ENCODE measurements at places on chromosomes 5 and 9.

- DNase-seq, result no peak
Observed at GRCh38 chr9:22100626-22101025, 91.5 kb upstream of the CDKN2B start.

GRCh38 chr5:1476967-1477310, 31.7 kb upstream of the SLC6A3 start:
- DNase-seq, result no peak

GRCh38 chr5:43638107-43638506, 35.1 kb downstream of the NNT start:
- DNase-seq, result no peak

GRCh38 chr5:106474066-106474465, 1196.7 kb downstream of the EFNA5 start:
- no peak for DNase-seq

- no peak for DNase-seq
Observed at GRCh38 chr9:116372786-116373185, 219.2 kb downstream of the PAPPA start.

GRCh38 chr9:84669288-84670137, at the start of gene NTRK2:
Gene NTRK2, plus strand, starts transcription at chr9:84669729. Its CDS starts 1,020 bp downstream, at chr9:84670749.
- no peak for DNase-seq

DNA sequence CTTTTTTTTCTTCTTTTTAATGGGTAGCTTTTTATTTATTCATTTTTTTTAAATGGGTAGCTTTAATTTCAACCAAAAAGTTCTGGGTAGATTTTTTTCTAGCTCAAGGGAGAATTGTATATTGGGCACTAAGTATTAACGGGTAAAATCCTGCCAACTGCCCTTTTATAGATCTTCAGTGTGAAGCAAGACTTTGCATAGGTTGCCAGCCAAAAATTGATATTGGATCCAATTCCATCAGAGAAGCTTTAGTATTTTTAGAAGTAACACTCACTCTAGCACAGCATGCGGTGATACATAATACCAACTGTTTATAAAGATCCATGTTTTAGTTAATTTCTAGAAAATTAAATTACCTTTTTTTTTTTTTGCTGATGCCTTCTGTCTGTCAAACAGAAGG, 49.8 kb downstream of the SH3GL2 start:
- DNase-seq, result no peak

- DNase-seq, result no peak
Observed at GRCh38 chr5:68395302-68395701, 179.7 kb downstream of the PIK3R1 start.

- DNase-seq, result no peak
Observed at GRCh38 chr5:163642904-163643303, 137.5 kb downstream of the MAT2B start.

- DNase-seq, result no peak
Observed at GRCh38 chr5:3601061-3601710, 5.6 kb downstream of the IRX1 start.

GRCh38 chr5:127705120-127705892, 2.1 kb downstream of the CCDC192 start:
- DNase-seq, result peak; percentile 41

DNA sequence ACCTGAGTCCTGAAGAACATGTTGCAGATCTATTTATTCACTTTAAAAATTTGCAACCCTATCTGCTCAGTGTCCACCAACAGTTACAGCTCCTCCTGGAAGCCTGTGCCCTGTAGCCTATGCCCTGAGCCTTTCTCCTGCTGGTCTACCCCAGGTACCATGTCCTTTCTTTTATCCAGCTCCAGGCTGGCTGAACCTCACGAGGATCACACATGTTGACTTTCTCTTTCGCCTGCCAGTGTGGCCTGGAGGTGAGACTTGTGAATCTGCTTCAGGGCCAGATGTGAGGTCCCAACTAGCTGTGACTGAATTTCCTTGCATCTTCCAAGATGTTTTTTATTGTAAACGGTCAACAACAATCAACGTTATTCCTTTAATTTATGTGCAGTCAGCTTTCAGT, 70.7 kb downstream of the GDNF start:
- DNase-seq, result no peak

- no peak for DNase-seq
Observed at GRCh38 chr5:144368556-144368955, 197.9 kb downstream of the KCTD16 start.

GRCh38 chr9:124774129-124774978, 2.6 kb upstream of the OLFML2A start:
- no peak for DNase-seq

DNA sequence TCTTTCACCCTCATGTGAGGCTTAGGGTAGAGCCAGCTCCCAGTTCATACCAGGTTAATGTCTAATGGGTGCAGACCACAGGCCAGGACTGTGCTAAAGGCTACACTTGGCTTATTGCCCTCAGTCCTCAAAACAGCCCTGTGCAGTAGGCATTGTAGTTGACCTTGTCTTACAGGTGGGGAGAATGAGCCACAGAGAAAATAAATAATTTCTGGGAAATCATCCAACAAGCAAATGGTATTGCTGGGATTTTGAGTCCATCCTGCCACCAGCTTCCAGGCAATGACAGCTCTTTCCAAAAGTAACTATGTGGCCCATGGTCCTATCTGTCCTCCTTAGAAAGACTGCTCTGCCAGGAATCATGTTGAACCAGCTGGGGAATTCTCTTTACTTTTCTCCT, 450.0 kb downstream of the GADD45G start:
- no peak for DNase-seq

DNA sequence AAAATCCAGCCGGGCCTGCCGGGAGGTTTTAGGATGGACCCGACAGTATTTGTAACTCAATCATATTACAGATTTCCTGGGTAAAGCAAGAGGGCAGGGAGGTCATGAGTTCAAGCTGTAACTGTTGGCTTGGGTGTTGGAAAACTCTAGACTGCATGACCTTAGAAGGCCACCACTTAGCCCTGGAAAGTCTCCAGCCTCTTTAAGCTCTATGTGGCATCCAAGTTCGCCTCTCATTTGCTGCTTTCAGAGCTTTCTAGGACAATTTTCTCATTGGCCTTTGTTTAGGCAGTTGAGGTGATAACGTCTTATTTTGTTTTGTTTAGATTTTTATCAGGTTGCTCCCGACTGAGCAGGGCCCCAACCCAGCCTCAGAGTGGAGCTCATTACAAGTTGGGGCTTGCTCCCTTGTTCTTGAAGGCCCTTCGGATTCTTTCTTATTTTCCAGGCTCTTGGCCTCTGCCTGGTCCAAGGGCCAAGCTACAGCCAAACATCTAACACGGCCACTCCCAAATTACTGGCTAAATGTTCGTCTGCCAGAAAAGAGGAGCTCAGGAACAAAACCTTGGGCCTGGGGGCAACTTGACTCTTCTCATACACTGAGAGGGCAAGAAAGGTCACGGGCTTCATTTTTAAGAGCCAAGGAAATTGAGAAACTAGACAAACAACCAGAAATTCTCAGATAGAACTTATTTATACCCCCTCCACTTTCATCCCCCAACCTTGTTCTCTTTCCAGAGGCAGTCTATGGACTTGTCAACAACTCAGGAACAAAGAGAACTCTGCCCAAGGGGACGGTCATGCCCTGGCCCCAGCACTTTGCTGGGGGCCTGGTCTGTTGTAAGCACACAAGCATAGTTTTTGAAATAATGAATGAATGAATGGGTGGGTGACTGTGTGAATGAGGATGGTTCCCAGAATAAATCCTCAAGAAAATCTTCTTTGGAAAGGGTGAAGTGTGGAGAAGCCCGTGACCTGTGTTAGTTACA, 526.9 kb downstream of the BNC2 start:
- no peak for DNase-seq

GRCh38 chr5:123080215-123080614, 8.8 kb upstream of the PRDM6 start:
- no peak for DNase-seq

- DNase-seq, result no peak
Observed at GRCh38 chr9:120659209-120659608, 55.1 kb downstream of the MEGF9 start.

DNA sequence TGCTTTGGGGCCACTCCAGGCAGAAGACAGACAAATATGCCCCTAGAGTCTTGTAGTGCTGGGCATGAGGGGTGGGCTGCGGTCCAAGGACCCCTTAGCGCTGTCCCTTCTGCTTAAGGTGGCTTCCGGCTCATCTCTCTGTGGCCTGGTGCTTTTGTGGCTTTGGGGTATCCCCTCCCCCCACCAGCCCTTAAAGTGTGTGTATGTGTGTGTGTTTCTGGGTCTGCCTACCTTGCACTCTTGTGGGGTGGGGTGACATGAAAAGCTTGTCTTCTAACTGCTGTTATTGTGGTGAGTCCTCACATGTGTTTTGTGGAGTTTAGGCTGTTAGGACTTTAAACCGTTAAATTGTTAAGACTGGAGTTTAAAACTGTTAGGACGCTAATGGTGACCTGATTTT, 23.6 kb downstream of the MARCHF6 start:
- DNase-seq, result no peak

- DNase-seq, result peak; percentile 81
Observed at GRCh38 chr5:2751592-2752021, at the start of gene IRX2. Gene IRX2, minus strand, starts transcription at chr5:2751677. Its CDS starts 264 bp downstream, at chr5:2751413.

- DNase-seq, result no peak
Observed at GRCh38 chr5:56514245-56514644, 281.1 kb upstream of the ANKRD55 start.

DNA sequence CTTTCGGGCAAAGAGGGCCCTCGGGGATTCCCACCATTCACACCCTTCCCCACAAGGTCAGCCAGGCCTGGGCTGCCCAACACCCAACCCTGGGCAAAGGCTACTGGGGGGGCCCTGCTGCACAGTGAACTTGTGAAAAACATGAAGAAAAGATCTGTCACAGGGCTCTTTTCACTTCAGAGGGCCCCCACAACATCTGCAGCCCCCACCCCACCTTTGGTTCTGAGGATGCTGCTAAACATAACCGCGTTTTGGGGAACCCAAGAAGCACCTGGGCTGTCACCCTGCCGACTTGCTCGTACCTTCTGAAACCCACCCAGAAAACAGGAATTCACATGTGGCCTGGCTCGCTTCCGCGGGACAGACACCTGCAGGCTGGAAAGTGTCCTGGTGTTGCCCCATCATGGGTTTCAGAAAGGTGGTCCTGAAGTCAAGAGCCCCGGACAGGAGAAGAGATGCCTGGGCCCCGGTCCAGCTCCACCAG, 29.3 kb downstream of the B4GALT1 start:
- no peak for DNase-seq

GRCh38 chr9:115551396-115551795, 433.4 kb upstream of the TNC start:
- DNase-seq, result no peak

GRCh38 chr5:94690778-94691177, 72.3 kb downstream of the SLF1 start:
- no peak for DNase-seq

- no peak for DNase-seq
Observed at GRCh38 chr5:174626369-174626920, 97.9 kb upstream of the MSX2 start.

- DNase-seq, result no peak
Observed at GRCh38 chr5:1131191-1131621, 19.3 kb upstream of the SLC12A7 start.

DNA sequence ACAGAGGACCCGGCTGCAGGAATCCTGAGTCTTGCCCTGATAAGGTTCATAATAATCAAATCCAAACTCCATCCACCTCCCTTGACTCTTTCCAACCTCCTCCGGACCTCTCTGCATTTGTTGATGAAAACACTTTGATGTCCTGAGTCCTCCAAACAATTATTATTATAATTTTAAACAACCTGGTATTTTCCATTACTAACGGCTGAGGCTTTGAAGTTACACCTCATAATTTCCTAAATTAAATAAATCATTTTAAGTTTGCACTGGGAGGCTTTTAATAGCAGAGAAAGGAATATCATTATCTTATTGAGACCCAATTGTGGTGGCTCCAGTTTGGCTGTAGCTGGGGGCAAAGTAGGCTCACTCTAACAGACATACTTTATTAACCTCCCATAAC, 9.5 kb downstream of the MSX2 start:
- no peak for DNase-seq
